Activated naive CD4-positive, alpha-beta T cell (primary cell): ENCODE measurements at places on chromosomes 16 and 17.
A peak's percentile ranks its signal among the peaks of the same experiment; 100 is the strongest.

DNA sequence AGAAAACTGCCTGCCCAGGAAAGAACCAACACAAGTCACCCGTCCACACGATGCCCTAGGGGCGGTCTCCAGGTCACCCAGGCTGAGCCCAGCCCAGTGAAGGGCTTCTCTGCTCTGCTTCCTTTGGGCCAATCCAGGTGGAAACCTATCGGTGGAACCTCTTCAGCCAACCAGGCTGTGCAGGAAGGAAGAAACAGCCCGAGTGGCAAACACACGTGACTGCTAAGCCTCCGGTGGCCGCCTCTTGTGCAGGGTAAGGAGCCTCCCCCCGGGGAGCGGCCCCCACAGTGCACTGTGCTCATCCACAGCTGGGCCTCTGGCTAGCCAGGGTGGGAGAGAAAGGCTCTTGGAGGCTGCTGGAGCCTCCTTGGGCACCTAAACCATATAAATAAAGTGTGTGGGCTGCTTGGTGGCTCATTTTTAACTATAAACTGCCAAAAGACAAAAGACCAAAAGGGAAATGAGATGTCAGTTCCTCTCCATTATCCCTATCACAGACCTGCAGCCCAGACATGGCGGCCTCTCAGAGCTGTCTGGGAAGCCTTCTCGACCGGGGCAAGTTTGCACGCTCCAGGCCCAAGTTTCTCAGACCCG, 2.4 kb downstream of the RTN4RL1 start:
- DNase-seq = no peak

GRCh38 chr17:43327421-43327820, 71.4 kb upstream of the ARL4D start:
- DNase-seq = no peak

GRCh38 chr16:27781195-27781524, 231.2 kb downstream of the KATNIP start:
- no peak for DNase-seq

- DNase-seq = no peak
These were observed 4.3 kb downstream of the MPO start for GRCh38 chr17:58276423-58276822.

GRCh38 chr16:24508614-24509013, 30.8 kb upstream of the RBBP6 start:
- DNase-seq = no peak

DNA sequence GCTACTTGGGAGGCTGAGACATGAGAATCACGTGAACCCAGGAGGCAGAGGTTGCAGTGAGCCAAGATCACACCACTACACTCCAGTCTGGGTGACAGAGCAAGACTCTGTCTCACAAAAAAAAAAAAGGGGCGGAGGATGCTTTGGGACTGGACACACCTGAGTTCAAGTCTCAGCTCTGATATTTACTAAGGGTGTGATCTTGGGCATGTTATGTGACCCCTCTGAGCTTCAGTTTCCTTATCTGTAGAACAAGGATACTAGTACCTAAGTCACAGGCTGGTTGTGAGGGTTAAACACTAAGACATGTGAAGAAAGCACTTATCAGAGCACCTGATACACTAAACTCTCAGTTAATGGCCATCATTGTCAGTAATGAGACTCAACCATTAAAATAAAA, 25.9 kb downstream of the HOXB1 start:
- DNase-seq = no peak

- DNase-seq = peak; percentile 24
These were observed 80.1 kb downstream of the DNAH17 start for GRCh38 chr17:78497115-78497540.

GRCh38 chr17:63221939-63222338, 224.2 kb downstream of the CYB561 start:
- DNase-seq = no peak

DNA sequence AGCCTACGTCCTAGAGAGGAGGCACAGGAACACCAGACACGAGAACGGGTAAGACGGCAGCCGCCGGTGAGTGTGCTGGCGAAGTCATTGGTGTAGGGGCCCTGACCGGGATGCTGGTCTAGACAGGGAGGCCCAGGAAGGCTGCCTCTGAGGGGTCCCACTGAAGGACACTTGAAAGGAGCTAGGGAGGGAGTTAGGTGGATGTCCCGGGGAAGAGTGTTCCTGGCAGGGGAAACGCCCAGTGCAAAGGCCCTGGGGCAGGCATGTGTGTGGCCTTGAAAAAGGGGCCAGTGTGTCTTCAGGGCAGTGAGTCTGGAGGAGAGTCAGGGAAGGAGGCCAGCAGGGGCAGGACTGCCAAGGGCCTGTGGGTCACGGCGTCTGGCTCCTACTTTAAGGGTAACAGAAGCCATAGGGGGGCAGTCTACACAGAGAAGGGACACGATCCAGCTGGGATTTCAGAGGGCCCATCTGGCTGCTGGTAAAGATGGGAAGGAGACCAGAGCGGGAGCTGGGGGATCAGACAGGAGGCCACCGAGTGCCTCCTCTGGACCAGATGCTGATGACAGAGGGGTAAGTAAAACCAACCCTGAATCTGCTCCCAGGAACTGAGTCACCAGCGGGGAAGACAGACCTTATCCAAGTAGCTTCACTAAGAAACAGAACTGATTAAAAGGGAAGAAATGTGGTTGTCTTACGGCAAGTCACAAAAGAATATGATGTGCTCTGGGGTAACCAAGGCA, 115.9 kb downstream of the LITAF start:
- DNase-seq = no peak

DNA sequence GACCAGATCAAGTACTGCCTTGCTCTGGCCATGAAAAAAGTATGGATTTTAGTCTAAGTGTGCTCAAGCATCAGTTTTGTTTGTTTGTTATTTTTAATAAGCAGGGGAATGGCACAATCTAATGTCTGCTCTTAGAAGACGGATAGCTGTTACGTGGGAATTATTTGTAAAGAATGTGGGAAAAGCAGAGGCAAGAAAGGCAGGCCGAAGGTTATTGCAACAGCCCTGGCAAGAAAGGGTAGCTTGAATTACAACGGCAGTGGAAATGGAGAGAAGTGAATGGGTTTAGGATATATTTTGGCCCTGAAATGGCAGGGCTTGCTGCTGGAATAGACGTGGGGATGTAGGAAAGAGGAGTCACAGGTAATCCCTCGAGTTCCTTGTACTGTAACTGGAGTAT, 987 bp upstream of the HASPIN start:
- DNase-seq = no peak

- DNase-seq = peak; percentile 52
These were observed 101.1 kb downstream of the XYLT1 start for GRCh38 chr16:17369421-17370222.

GRCh38 chr17:58337600-58338453, 9.2 kb upstream of the TSPOAP1 start:
- DNase-seq = peak; percentile 72

DNA sequence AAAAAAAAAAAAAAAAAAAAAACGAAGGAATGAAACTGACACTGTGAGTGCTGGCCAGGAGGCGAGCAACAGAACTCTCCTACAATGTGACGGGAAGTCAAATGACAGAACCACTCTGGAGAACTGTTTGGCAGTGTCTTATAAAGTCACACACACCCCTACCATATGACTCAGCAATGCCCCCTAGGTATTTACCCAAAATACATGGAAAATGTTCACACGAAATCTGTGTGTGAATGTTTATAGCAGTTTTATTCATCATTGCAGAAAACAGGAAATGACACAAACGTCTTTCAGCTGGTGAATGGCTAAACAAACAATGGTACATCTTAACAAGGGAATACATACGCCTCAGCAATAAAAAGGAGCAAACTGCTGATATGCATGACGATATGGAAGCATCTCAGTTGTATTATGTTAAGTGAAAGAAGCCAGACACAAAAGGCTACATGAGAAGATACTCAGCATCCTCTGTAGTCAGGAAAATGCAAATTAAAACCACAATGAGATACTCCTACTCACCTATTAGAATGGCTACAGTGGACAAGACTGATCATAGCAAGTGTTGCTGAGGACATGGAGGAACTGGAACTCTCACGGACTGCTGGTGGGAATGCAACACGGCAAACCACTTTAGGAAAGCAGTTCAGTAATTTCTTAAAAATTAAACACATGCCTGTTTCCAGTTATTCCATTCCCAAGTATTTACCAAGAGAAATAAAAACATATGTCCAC, 74.7 kb downstream of the TBC1D16 start:
- no peak for DNase-seq

DNA sequence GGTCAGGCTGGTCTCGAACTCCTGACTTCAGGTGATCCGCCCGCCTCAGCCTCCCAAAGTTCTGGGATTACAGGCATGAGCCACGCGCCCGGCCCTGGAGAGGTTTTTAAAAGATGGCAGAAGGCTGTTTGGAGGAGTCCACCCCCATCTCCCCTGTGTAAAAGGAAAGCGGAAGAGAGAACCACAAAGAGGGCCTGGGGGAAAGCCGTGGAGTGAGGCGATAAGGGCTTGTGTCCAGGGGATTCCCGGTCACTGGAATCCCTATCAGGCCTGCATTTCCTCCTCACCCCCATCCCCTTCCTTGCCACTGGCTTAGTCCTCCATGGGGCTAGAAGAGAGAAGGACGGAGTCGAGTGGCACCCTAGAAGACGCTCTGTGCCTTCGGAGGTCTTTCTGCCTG, at the start of gene GP1BA:
GP1BA (plus strand) TSS at position 315 of the 400 bp plus-strand sequence. CDS start 328 bp downstream, outside the sequence.
- DNase-seq = no peak

DNA sequence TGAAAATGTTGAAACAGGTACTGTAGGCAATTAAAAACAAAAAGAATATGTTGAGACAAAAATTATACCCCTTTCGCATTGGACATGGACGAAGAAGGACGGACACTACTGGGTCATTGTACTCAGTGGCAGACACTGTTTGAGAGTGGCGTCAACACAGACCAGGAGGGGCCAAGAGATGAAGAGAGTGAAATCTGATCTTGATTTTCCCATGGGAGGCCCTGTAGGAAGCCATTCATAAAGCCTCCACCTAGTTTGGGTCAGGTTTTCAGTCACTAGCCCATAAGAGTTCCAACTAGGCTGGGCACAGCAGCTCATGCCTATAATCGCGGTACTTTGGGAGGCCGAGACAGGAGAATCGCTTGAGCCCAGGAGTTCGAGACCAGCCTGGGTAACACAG, 23.6 kb upstream of the SMURF2 start:
- DNase-seq = no peak

DNA sequence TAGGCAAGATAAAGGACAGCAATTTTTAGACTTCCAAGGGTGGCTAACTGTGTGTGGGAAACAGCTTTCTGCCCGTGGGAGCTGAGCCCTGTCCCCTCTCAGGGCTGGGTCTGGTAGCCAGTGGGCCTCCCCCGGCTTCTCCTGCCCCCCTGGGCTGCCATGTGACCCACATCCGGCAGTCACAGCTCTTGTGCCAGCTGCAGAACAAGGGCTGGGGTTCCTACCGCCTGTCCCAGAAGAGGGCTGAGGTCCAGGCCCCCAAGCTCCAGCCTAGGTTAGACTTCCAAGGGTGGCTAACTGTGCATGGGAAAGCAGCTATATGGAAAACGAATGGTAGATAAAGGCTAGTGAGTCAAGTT, 6.1 kb downstream of the GAST start:
- no peak for DNase-seq

DNA sequence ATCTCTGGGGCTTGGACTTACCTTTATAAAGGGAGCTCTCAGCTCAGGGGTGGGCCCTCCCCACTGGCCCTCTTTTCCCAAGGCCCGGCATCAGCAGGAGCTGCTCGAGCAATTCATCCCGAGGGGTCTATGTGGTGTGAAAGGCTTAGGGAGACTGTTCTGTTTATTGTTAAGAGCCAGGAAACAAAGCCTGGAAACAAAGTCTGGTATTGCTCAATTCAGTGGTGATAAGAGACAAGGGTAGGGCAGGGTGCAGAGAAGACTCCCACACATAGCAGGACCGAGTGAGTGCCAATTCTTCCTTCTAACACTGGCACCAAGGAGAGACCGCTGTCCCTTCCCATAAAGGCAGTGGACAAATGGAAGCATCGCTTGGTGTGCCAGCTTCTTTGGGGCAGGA, 750.7 kb downstream of the KCNJ18 start:
- no peak for DNase-seq

DNA sequence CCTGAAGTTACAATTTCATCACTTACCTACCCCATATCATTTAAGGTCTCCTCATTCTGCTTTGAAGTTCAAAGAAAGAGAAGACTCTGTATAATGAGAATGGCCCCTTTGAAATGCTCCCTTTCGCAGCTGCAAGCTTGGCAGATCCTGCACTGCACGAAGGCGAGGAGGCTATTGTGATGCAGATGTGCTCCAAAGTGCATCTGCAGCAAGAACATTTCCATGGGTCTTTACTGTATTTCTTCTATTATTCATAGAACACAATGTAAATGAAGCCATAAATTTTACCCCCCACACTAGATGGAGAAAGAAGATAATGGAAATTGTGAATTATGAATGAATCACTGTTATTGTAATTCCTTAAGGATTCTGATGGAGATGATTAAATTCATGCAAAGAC, 178.7 kb downstream of the CHD9NB start:
- DNase-seq = no peak

- no peak for DNase-seq
These were observed 24.0 kb upstream of the VPS4A start for GRCh38 chr16:69286941-69287713.

DNA sequence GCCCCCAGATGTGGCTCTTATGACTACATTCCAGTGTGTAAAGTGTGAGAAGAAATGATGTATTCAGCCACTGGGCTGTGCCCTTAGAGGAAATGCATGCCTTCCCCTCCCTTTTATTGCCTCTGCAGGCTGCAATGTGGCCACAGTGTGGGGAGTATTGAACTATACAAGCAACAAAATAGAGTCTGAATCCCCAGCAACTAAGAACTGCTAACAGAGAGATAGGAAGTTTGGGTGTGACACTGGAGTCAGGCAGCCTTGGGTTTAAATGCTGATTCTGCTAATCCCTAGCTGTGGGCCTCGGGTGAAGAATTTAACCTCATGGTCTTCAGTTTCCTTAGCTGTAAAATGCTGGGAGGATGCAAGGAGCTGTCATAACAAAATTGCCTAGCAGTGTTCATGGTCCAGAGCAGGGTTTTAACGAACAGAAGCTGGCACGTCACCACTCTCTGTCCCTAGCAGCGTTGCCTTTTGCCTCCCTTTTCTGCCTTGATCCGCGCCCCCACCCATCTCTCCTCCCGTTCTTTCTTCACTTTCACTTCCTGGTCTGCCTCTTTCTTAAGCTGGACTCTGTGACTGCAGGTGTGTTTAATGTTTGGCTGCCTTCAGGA, 50.3 kb downstream of the KPNA2 start:
- DNase-seq = no peak

DNA sequence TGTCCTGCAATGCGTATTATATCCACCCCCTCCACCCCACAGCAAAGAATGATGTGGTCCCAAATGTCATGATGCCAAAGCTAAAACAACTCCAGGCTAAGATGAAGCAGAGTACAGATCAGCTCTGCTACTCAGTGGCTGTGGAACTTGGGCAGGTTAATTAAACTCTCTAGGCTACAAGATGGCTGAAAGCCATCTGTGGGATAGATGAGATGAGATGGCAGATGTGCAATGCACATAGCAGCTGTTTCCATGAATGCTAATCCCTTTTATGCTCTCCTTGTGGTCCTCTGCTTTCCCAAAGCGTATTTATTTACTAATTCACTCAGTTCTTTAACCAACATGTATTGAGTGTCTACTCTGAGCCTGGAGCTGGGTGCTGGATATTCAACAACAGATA, 114.4 kb downstream of the GRIN2A start:
- DNase-seq = no peak

- no peak for DNase-seq
These were observed 16.4 kb downstream of the PIMREG start for GRCh38 chr17:6460531-6461161.

GRCh38 chr16:16176328-16176727, 47.0 kb downstream of the ABCC6 start:
- DNase-seq = no peak

GRCh38 chr17:60586288-60586974, 13.6 kb upstream of the PPM1D start:
- no peak for DNase-seq
